Stimulated activated CD4-positive, alpha-beta T cell treated with anti-CD3 and anti-CD28 coated beads, Interleukin-1b, Interleukin-23, amount 100 ng/mL, for 1 hour (primary cell): ENCODE measurements at places on chromosomes 2 and 18.
A peak's percentile ranks its signal among the peaks of the same experiment; 100 is the strongest.

DNA sequence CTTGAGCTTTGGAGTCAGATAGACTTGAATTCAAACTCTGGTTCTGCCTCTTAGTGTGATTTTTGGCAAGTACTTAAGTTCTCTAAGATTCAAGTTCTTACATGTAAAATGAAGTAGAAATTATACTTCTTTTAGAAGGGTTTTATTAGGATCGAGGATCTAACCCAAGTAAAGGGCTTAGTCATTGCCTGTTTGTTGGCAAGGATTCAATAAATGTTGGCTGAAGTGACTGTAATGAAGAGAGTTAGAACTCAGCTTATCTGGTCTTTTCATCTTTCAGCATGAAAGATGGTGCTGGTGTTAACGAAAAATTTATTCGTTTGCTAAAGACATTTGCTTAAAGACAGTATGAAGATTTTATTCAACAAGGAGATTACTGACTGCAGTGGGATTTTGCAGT lies 315.9 kb upstream of the THUMPD2 start:
- no peak for DNase-seq

DNA sequence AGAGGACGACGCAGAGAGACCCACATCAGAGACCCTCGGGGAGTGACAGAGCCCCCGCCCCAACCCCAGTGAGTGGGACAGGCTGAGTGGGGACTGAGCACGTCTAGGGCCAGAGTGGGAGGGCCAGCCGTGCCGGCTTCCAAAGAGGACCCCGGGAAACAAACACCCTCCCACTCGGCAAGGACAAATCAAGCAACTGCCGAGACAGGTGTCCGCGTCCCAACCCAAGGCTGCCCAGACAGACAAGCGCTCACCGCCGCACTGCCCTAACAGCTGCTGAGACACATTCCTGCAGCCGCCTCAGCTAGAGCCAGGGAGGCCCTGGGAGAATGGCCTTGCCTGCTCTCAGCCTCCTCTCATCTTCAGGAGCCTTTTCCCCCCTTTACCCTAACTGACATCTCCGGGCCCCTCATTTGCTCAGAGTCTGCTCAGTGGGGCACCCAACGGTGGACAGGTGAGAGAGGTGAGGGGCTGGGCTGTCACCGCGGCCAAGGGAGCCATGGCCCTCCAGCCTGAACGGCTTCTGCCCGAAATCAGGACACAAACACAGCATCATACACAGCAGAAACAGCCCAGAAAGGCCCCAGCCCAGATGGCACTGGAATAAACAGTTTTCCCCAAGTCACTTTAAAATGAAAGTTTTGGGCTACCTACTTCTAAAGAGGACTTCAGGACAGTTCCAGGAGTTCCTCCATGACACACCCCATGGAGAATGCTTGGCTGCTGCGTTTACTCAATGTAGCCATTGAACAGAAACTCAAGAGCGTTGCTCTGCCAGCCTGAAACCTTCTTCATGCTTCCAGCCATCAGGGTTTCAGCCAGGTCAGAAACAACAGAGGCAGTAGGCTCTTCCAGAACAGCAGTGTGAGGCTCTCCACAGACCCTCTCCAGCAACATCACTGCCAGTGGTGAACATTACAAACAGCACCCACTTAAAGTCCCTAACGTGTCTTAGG lies 23.6 kb downstream of the SLC66A2 start:
- DNase-seq, result no peak

DNA sequence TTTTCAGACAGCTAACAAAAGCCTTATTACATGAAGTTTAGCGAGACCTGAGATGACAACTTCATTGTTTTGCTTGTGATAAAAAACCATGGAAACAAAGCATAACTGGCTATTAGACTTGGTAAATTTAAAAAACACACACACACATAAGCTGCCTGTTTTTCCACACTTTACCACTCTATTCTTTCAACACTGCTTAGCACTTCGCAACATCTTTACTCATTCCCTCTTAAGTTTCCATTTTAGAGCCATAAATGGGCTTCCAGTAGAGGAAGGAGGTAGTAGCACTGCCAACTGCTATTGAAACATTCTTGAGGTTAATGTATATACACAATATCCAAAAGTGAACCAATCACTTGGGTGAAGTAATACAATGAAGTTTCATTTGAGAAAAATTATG lies 54.1 kb downstream of the BAZ2B start:
- no peak for DNase-seq

- DNase-seq, result no peak
Measured at GRCh38 chr18:48095726-48096125, 165.3 kb upstream of the SMAD2 start.

DNA sequence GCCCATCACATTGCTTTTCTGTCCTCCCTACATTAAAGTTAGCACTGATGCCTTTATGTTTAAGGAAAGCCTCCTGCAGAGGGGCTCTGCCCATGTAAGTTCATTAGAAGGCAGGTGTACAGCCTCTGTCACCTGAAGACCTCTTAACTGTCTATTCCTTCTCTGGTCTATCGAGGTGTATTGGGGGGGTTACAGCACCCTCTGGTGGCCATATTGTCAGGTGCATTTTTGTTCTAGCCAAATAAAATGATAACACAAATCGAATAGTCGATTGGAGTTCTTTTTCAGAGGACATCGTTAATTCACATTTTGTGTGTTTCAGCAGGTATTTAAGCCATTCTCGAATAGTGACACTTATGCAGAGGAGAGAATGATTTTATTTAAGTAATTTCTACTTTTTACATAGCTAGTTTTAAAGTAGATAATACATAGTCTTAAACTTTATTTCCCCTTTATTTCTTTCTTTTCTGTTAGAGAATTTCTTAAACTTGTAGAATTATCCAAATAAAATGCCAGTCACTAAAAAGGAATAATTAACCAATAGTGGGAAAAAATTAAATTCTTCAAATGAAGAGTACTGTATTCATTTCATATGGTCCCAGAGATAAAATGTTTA lies 136.8 kb downstream of the NEDD4L start:
- peak; percentile 42 for DNase-seq

DNA sequence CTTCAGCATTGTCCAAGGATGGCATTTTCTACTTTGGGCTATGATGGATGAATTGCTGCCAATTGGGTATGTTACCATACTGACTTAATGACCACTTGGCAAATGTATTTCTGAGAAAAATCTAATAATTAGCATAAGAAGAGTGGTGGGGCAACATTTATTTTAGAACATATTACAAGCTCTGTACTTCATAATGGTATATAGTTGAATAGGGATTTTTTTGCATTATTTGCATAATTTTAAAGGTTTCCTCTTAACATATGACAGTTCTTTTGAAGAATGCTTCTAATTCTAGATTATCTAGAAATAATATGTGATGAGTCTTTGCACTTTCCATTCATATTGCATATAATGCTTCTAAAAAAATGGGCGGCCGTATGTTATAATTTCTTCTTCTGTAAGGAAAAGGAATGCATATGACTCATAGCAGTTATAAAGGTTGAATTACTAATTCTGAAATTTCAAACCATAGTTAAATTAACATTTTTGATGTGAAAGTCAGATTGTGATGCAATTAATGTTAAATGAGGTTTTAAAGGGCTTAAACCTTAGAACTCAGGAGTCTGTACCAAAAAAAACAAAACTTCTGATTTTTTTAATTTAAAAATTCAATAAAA lies 1652.3 kb upstream of the SLC39A10 start:
- DNase-seq, result no peak

DNA sequence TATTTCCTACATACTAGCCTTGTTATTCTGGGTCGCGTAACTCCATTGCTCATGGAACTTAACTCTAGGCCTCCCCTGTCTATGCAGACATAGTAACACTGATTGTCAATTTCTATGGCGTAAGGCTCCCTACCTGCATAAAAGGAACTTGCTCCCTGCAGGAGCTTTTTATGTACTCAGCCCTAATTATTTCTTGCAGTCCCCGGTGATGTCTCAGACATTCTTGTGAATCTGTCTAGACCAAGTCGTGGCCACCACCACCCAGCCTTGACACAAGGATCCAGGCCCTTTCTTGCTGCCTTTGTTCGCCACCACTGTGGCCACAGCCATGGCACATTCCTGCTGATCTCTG lies 189.5 kb upstream of the CTAGE1 start:
- DNase-seq, result no peak

GRCh38 chr2:74530239-74531187 lies 780 bp downstream of the HTRA2 start:
- DNase-seq, result no peak

DNA sequence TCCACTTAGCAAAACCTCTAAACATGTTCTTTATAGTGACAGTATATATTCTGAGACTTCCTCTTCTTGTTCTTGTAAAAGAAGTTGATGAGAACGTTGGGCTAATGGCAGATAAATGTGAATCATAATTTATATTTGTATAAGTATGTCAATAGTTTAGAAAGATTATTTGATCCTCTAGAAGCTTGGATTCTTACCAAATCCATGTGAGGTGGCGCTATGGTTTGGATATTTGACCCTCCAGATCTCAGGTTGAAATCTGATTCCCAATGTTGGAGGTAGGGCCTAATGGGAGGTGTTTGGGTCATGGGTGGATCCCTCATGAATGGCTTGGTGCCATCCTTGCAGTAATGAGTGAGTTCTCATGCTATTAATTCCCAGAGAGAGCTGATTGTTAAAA lies 29.8 kb upstream of the SCN1A start:
- DNase-seq, result no peak

DNA sequence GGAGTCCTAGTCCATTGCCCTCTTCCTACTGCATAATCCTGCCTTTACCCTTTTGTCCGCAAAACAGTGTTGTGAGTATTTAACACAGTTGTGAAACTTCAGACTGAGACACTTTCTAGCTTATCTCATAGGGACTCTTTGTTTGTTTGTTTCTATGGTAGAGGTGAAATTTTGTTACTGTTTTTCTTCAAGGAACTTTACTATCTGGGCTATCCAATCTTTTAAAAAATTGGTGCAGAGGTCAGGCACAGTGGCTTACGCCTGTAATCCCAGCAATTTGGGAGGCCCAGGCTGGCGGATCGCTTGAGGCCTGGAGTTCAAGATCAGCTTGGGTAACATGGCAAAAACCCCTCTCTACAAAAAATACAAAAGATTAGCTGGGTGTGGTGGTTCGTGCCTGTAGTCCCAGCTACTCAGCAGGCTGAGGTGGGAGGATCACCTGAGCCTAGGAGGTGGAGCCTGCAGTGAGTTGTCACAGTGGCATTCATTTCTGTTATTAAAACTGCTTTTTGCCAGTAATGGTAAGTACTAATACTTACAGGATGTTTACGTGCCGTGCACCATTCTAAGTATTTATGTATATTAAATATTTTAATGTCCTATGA lies 18.8 kb downstream of the GMCL1 start:
- DNase-seq, result no peak

- no peak for DNase-seq
Measured at GRCh38 chr2:150554046-150554445, 66.6 kb upstream of the RND3 start.

DNA sequence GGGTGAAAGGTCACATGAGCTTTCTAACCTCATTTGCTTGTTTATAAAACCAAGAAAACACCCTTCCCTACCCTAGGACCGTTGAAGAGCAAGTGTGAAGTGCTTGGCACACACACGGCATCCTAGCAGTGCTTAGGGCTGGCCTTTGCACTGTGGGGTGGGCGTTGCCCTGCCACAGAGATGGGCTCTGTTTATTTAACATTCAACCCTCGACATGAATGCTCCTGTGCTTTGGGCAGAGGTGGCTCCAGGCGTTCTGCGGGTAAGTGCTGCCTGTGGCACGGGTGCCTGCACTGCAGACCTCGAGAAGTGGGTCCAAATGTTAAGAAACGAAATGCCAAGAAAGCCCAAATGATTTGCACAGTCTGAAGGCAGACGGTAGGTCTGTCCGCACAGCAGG lies 170.1 kb downstream of the FHOD3 start:
- DNase-seq, result no peak

DNA sequence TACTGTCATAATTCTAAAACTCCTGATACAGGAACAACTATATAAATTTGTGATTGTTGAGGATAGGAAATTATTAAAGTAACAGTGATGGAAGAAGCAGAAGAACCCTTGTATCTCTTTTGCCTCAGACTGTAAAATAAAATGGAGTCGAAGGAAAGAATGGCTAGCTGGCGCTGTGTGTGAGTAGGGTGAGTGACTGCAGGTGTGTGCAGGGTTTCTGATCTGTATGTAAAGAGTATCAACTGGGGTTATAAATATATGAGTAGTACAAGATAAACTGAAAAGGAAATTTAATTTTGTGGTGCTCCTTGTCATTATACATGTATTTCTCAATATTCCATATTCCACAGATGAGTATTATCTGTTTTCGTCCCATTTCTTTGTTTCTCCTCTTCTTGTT lies 15.2 kb downstream of the POLI start:
- DNase-seq, result no peak

DNA sequence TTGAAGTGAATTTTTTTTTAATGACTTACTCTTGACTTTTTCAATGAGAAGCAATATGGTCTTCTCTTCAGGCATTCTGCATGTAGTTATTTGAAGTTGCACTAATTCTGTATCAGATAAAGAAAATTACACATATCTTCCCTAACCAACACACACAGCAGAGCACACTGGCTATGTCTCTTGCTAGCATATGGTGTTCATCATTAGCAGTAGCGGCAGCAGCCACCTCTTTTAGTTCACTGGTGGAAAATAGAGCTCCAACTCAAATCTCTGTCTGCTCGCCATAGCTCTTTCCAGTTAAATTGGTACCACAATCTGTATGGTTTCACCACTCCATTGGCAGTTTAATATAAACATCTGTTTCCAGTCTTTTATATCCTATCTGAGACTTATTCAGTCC lies 278.1 kb upstream of the ZEB2 start:
- no peak for DNase-seq

DNA sequence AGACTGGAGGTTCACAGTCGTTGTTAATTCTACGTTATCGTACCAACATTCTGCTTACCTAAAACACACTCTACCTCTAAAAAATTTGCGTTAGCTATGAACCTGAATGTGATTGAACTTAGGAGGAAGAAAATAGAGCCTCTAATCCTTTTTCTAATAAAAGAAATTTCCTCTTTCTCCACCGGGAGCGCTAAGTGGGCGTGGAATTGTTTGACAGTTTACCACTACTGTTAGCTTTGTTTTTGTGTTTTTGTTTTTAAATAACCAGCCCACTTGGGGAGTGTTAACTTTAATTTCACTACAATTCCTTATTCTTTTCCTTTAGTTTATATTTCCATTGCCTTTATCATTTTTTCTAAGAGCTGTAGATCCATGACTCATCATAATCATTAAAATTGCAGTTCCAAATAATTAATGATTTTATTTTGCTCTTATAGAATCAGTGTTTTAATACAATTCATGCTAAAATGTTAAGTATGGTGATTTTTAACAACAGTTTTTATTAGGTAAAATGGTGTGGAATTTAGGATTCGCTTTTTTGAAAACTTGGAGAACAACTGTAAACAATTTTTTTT lies 55.0 kb upstream of the ITM2C start:
- no peak for DNase-seq

DNA sequence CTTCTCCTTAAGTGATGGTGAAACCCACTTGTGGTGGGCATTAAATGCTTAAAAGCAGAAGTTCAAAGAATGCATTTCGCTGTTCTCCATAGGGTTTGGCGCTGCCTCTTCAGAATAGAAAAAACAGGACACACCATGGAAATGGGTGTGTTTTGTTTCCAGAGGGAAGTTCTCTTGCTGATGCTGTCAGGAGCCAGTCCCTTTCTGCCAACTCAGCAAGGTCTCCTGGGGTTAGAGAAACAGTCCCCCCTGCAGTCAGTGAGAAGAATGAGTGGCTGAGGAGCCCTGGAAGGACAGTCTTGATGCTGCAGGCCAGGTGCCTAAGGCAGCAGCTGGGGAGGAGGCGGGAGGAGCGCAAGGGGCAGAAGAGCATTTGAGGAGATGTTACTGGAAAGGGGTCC lies 37.8 kb upstream of the ASAP2 start:
- DNase-seq, result no peak

GRCh38 chr2:30403592-30404312 lies 43.3 kb upstream of the LCLAT1 start:
- no peak for DNase-seq
